ENCODE measurements at places on chromosomes 3 and 15. TPM values are rescaled to one million over a fixed set of nuclear protein-coding genes. Genes with fewer than 3 reads are reported as not detected.

GRCh38 chr3:141608438-141608837 is 121.6 kb downstream of the RASA2 start:
- DNase-seq: no peak

DNA sequence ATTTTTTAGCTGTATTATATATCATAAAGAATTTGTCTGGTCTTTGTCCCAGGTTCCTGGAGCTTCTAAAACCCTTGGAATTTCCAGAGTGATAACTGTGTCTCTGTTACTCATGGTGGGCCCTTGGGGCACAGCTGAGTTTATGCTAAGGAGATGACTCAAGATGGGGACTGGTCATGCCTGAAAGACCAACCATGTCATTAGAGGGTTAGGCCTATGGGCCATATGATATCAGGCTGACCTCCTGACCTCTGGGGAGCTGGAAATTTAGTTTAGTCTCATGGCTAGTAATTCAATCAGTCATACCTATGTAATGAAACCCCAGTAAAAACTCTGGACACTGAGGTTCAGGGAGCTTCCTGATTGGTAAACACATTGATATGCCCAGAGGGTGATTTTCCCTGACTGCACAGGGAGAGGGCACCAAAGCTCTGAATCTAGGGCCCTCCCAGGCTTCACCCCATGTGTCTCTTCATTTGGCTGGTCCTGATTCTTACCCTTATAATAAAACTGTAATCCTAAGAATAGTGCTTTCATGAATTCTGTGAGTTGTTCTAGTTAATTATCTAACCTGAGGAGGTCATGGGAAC is 69.6 kb downstream of the EEFSEC start:
- no peak for DNase-seq

GAP43 gene
- 9.7 TPM for total RNA-seq

- no peak for DNase-seq
Measured at GRCh38 chr3:50673931-50674330, 796 bp upstream of the DOCK3 start.

HYKK gene
- total RNA-seq: 7.1 TPM

DNA sequence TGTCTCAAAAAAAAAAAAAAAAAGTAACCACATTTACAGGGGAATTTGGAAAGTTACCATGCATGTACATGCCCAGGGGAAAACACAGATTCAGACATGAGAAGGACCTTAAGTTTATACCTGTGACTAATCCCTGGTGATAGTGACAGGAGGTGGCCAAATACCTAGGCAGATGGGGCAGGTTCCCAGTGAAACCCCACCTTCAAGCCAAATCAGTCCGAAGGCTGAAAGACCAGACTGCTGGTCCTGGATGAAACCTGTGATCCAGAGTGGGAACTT is 15.8 kb downstream of the SPCS1 start:
- no peak for DNase-seq

PIF1 gene
- total RNA-seq: 4.1 TPM

CCR4 gene
- total RNA-seq: 0.53 TPM

DNA sequence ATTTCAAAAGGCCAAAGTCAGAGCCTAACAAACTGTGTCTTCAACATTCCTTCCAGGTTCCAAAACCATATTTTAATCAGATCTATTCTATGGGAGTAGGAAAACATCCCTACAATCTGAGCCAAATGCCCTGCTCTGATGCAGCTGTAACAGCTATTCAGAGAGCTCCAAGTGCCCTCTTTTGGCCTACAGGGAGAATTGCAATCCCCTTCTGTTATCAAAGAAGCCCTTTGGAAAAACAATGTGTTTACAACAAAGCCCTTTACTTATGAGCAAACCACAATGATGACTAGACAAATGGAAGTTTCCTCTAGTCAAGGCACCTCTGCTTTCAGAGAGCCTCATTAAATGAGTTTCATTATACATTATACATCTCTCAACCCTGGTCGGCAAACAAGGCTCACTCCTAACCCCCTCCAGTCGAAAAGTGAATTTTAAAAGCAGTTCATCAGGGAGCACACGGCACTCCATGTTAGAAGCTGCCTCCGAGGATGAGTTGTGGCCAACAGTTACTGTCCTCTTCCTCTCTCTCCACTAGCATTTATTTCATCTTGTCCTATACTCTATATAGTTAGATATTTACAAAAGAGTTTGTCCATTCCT is 42.6 kb upstream of the TMCO5A start:
- DNase-seq: no peak

DNA sequence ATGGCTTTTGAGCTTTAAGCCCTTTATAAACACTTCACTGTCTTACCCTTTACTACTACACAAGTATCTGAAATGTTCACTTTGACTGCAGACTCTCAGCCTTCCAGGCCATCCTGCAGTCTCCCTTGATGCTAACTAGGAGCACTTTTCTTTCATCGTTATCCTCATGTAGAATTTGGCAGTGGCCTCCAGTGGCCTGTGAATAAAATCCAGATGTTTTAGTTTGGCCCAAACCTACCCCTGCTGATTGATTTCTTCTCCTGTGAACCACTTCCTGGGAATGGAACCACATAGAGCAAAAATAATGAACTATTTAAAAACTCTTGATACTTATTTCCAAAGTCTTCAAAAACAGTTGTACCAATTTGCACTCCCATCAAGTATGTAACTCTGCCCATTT is 271.9 kb downstream of the FEZF2 start:
- no peak for DNase-seq

SLC24A5 gene
- total RNA-seq: 0.26 TPM

CHRD gene
- total RNA-seq: 9.1 TPM

- DNase-seq: no peak
Measured at GRCh38 chr3:154598166-154598565, 168.2 kb upstream of the GPR149 start.

HYAL1 gene
- total RNA-seq: 2.5 TPM

GRCh38 chr3:83953417-83954089 is 1005.2 kb upstream of the CADM2 start:
- DNase-seq: no peak

- DNase-seq: no peak
Measured at GRCh38 chr3:143222981-143223380, 103.4 kb downstream of the CHST2 start.

RTP4 gene
- total RNA-seq: 2.5 TPM

GRCh38 chr15:62935300-62936081 is 107.1 kb upstream of the TPM1 start:
- DNase-seq: no peak

KY gene
- total RNA-seq: 4.9 TPM

DNA sequence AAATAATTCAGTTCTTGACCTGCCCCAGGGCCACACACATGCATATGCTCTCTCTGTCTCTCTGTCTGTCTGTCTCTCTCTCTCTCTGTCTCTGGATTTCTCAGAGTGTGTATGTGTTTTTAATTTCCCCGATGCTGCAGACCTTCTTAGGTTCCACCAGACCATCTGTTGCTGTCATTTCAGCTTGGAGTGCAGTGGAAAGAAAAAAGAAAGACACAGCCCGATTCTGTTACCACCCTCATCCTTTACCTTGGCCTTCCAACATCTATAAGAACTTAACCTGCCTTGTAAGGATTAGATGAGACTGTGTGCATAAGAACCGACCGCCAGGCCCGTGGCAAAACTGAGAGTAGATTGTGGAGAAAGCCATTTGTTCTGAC is 9.7 kb upstream of the PGPEP1L start:
- DNase-seq: no peak

- DNase-seq: no peak
Measured at GRCh38 chr3:8882642-8883041, 80.6 kb downstream of the RAD18 start.

GRCh38 chr3:177034832-177035475 is 162.3 kb downstream of the TBL1XR1 start:
- no peak for DNase-seq

DNA sequence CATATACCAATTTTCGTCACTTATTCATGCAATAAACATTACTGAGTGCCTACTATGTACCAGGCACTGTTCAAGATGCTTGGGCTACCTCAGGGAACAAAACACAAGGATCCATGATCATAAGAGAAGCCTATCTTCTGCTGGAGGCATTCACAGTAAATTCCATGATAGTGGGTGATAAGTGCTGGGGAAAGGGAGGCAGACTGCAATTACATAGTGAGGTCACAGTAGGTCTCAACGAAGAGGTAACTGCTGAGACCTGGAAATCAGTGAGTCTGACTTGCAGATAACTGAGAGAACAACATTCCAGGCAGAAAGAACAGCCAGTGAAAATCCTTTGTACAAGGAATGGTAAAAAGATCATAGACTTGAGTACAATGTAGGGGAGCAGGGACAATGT is 33.6 kb downstream of the RAF1 start:
- DNase-seq: no peak

- DNase-seq: peak; percentile 66
Measured at GRCh38 chr15:85854345-85855097, 59.8 kb upstream of the KLHL25 start.

DNA sequence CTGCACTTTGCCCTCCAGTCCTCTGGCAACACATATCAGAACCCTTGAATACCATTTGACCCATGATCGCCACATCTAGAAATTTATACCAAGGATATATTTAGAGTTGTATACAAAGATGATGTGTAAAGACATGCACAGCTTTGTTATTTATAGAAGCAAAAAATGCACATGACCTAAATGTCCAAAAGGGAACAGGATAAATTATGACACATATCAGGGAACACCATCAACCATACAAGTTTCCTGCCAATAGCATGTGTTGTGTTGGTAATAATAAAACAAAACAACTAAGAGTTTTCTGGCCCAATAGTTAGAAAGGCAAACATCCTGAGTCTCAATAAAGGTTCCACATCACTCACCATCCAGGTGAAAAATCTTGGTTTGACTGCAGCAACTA is 51.5 kb downstream of the AAGAB start:
- no peak for DNase-seq

Data from urinary bladder (tissue), 4 donors.